Left lung (tissue), 14 donors: ENCODE measurements at places on chromosomes 7 and 10. TPM values are rescaled to one million over a fixed set of nuclear protein-coding genes. Genes with fewer than 3 reads are reported as not detected.
A peak's percentile ranks its signal among the peaks of the same experiment; 100 is the strongest.

DNA sequence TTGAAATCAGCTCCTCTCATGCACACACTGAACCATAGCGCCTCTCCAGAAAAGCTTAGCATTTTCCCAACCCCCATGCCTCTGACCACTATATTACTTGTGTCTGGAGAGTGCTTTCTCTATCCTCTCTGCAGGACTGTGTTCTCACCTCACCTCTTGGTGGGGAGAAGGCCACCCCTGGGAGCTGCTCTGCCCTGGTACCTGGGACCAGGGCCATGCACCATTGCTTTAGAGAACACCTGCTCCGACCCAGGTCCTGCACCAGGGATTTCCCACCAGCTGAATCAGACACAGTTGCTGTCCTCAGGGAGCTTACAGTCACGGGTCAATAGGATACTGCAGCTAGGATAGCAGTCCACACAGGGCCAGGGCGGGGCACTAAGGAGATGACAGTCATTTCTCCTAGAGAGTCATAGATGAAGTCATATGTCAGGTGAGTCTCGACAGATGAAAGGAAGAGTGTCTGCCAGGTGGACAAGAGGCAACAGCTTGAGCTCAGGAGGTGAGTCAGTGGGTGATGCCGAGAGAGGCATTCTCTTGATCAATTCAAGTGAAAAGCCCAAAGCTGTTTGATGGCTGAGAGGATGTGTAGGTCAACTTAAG lies 619 bp upstream of the LMTK2 start:
- no peak for DNase-seq

DNA sequence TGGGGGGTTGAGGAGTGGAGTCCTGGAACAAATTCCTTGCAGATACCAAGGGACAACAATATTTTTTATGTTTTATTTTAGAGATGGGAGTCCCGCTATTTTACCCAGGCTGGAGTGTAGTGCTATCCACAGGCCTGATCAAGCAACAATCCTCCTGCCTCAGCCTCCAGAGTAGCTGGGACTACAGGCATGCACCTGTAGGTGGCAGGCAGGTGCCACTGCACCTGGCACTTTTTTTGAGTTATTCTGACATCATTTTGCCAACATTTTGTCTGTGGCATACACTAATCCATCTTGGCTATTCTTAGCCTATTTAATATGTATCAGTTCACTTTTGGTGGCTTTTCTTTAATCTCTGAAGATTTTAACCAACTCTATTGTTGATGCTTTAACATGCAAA lies 317.8 kb upstream of the MTPN start:
- no peak for DNase-seq

DNA sequence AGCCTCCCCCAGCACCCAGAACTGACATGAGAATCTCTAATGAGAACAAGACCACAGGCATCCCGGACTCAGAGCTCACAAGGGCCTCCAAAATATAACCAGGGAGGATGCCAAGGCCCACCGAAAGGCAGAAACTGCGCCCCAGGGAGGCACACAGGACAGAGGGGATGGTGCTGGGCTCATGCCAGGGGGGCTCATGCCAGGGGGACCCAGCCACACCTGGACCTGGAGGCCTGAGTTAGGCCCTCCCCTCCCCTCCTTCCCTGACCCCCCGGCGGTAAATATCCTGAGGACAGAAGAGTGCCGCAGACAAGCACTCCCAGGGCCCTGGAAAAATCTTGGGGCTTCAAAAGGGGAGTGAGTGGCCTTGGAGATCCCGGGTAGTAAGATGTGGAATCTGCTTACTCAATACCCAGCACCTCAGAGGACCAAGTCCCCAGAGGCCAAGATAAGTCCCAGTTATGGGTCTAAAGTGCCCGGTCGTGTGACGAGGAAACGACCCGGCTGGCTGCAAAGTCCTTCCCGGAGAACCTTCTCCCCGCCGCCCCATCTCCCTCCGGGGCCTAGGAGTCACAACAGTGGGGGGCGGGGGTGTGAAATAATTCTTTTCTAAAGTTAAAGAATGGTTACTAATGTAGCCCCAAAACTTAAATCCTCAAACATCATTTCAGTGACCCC lies 11.9 kb downstream of the PDGFA start:
- DNase-seq = no peak

The TUBB8 gene
- 1.3 TPM for polyA plus RNA-seq

- no peak for DNase-seq
Measured at GRCh38 chr7:140022582-140023211, 40.1 kb downstream of the PARP12 start.

GRCh38 chr7:141381794-141382427 lies 169.3 kb upstream of the AGK start:
- DNase-seq = no peak

DNA sequence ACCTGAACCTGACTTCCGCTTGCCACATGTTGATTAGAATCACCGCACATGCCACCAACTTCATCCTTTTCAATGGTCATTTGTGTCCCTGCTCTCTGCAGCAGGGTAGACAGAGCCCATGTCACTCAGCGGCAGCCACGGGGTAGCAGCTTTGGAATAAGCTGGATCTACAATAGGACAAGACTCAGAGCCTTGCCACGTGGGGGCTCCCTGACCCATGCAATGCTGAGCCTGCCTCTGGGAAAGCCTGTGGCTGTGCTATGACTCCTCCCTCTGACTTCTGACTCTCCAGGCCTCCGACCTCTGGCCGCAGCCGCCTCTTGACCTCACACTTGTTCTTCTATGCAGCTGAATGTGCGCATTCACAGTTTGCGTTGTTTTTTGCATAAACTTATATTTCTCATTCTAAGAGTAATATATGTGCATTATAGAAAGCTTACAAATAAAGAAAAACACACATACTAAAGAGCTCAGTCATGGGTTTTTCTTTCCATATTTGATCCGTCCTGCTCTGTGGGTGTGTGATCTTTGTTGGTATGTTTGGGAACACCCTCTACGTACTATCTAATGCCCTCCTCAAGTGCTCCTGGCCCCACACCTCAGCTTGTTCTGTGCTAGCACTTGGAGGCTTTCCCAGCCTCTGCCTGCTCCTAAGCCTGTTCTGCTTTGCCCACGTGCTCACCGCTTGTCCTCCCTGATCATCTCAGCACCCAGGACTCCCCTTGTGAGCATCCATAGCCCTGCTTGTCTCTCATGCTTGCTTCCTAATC lies 198.0 kb upstream of the MKI67 start:
- DNase-seq = no peak

The ARMC10 gene
- 59.7 TPM for polyA plus RNA-seq

The FRMD4A gene
- 62.3 TPM for polyA plus RNA-seq

The GNGT1 gene
- not detected for polyA plus RNA-seq

DNA sequence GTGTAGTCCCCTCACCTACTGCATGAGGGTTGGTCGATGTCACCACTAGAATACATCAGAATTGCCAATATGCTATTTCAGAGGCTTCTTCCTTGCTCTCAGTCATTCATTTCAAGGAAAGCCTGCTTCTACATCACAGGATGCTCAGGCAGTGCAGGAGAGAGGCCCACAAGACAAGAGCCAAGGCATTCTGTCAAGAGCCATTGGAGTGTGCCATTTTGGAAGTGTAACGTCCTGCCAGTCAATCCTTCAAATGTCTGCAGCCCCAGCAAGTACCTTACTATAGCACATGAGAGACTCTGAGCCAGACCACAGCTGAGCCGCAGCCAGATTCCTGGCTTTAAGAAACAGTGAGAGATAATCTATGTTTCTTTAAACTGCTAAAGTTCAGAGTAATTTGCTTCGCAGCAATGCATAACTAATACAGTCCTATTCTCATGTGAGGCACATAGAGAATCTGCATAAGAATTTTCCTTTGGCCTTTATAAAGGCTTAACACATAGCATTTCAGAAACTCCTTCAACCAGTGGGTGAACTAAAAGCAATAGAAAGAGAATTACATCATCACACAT lies 166.5 kb upstream of the GNAI1 start:
- DNase-seq = no peak

The COL17A1 gene
- polyA plus RNA-seq = 0.32 TPM

- DNase-seq = no peak
Measured at GRCh38 chr10:103736763-103737162, 118.6 kb downstream of the SH3PXD2A start.

The RPEL1 gene
- polyA plus RNA-seq = 0.11 TPM

DNA sequence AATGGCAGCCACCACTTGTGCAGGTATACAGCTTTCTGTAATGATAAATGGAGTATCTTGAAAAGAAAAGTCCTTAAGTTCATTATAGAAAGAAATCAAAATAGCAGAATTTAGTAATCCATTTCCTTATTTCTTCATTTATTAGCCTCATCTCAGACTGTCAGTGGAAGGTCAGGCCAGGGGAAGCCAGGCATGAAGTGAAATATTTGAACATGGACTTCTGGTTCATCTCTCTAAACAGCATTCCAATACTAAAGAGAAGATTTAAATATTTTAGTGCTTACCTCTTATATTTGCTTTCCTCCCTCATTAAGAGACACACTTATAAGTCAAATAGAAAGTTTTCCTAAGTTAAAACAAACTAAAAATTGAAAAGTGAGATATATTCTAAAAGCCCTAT lies 26.8 kb downstream of the TRDMT1 start:
- DNase-seq = no peak

The MASTL gene
- polyA plus RNA-seq = 16.9 TPM

- DNase-seq = no peak
Measured at GRCh38 chr10:676178-676577, 13.3 kb downstream of the DIP2C start.

- DNase-seq = no peak
Measured at GRCh38 chr7:70239918-70240317, 641.6 kb downstream of the AUTS2 start.

DNA sequence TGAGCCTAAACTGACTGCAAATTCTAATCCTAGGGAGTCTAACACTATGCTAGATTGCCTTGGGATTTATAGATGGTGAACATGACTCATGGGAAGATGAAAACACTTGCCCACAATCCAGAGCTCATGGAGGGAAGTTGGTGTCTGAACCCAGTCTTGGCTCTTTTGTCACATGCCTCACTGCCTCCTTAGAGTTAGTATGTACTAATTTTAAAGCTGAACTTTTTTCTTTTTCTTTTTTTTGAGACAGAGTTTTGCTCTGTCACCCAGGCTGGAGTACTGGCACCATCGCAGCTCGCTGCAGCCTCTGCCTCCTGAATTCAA lies 14.4 kb downstream of the MRPL32 start:
- DNase-seq = no peak

DNA sequence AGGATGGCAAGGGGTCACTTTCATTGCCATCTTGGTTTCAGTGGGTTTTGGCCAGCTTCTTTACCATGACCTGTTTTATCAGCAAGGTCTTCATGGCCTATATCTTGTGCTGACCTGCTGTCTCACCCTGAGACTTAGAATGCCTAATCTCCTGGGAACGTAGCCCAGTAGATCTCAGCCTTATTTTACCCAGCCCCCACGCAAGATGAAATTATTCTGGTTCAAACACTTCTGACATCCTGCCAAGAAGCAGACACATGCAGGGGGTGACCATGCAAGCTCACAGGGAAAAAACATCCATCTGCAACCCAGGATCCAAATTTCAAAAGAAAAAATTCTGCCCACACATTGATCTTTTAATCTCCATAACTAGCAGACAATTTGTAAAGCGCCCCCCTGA lies 88.4 kb upstream of the EEPD1 start:
- no peak for DNase-seq

DNA sequence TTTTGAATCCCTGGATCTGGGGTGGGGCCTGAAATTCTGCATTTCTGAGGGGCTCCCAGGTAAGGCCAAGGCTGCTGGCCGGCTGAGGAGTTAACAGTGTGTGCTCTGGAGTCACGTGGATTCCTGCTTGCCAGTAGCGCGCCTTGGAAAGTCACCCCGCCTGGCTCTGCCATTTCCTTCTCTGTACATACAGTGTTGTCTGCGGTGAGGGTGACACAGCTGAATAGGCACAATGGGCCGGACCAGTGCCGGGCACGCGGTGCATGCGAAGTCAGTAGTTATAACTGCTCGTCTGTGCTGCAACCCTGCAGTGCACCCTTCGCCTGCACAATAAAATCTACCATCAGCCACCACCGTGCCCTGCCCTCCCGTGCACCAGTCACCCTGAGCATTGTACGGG lies 68.0 kb upstream of the EEPD1 start:
- no peak for DNase-seq

- DNase-seq = no peak
Measured at GRCh38 chr10:127888521-127889312, 4.0 kb downstream of the CLRN3 start.

DNA sequence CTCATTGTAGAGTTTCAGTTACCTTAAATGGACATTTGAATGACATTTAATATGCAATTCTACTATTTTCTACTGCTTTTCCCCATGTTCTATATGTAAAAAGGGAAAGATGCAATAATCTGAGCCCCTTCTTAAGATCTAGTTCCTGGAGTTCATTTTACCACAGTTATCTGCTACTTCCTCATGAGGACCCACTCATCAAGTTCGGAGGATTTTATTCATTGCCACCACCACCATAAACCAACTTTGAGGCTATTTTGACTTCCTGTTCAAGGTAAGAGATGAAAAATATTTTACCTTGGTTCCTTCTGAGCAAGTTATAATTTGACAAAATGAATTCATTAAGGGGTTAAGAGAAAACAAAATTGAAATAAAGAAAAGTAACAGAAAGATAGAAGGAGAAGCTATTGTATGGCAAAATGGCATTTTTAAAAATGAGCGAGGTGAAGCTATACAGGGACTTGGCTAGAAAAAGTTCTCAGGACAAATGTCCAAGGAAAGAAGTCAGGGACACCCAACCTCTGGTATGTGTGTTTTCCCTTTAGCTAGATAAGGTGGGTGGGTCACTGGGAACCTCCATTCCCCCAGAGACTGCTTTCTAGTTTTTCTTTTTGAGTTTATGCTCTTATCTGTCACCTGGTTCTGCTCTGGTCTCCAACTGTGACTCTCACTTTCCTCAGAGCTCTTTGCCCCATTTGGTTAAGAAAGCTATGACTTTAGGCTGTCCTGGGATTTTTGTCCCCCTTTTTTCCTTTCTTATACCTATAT lies 14.9 kb upstream of the FAM3C start:
- no peak for DNase-seq

GRCh38 chr10:132937861-132938260 lies 4.5 kb downstream of the CFAP46 start:
- peak; percentile 76 for DNase-seq

GRCh38 chr10:4596951-4597350 lies 229.1 kb upstream of the AKR1E2 start:
- no peak for DNase-seq

GRCh38 chr10:60989400-60989876 lies 45.5 kb upstream of the RHOBTB1 start:
- no peak for DNase-seq

The C10orf62 gene
- not detected for polyA plus RNA-seq

- no peak for DNase-seq
Measured at GRCh38 chr7:23216021-23216420, 30.6 kb upstream of the GPNMB start.

DNA sequence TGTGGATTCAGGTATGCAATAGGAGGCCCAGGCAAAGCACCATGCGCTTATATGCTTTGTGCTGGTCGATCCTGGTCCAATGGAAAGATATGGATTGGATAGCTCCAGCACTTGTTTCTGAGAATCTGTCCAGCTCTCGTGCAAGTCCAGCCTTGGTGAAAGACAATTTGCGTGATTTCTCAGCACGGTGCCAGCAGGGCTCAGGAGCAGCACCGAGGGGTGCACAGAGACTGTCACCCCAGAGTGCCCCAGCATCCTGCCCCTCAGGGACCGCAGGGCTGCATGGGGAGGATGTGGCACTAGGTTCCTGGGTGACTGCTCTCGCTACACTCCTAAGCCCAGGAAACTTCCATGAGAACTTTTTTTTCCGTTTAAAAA lies 225.2 kb downstream of the WDR37 start:
- DNase-seq = no peak

The FZD1 gene
- 63.5 TPM for polyA plus RNA-seq

- no peak for DNase-seq
Measured at GRCh38 chr10:70985824-70986622, 97.7 kb upstream of the PCBD1 start.

GRCh38 chr10:132506711-132507408 lies 30.7 kb upstream of the INPP5A start:
- peak; percentile 50 for DNase-seq
